Hepatocyte (in vitro differentiated cells): ENCODE measurements at places on chromosomes 6 and 20. TPM values are rescaled to one million over a fixed set of nuclear protein-coding genes. Genes with fewer than 3 reads are reported as not detected.

GRCh38 chr20:35271904-35272303 lies 6.0 kb downstream of the MMP24OS start:
- no peak for DNase-seq

The EBF4 gene
- polyA plus RNA-seq, result 17.9 and 27.1 TPM in 2 replicates

The ZNF311 gene
- polyA plus RNA-seq, result 0.54 and 0.57 TPM in 2 replicates

The CD24 gene
- polyA plus RNA-seq, result 305 and 330 TPM in 2 replicates

The CLDN20 gene
- 0.38 and 0.56 TPM in 2 replicates for polyA plus RNA-seq

DNA sequence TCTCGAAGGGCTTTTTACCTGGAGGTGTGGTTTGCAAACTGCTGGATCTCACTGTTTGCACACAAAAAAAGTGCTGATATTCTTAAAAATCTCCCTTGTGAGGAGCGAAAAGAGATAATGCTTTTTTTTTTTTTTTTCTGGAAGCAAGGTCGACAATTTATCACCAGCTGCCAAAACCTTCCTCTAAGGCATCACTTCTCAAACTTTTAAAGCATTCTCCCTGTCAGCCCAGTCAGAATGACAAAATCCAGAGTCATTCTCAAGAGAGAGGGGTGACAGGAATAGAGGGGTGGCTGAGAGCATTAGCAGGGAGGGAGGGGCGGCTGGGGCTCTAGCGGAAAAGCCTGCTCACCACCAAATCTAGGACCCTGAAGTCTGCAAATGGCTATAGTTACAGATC lies 137.2 kb upstream of the ARMC2 start:
- DNase-seq, result no peak

The TUBB2B gene
- polyA plus RNA-seq, result 31.2 and 36.4 TPM in 2 replicates

GRCh38 chr20:58623579-58624473 lies 27.3 kb upstream of the STX16 start:
- DNase-seq, result peak; percentile 89

DNA sequence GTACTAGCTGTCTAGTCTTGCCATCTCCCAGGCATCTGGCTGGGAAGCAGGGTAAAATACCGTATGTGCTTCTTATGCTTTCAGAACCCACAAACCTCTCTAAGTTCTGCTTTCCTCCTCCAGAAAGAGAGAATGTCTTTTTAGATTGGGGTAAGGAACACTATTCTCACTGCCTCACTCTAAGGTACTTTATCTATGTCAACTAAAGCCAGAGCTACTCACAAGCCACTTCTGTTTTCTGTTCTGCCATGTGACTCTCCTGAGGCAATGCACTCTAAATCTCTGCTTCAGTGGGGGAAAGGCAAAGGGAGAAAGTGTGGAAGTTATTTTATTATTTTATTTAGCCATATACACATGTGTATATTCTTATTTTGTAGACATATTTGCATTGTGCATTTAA lies 15.6 kb downstream of the MEP1A start:
- no peak for DNase-seq

The KPNA5 gene
- polyA plus RNA-seq, result 5.4 and 6.7 TPM in 2 replicates

DNA sequence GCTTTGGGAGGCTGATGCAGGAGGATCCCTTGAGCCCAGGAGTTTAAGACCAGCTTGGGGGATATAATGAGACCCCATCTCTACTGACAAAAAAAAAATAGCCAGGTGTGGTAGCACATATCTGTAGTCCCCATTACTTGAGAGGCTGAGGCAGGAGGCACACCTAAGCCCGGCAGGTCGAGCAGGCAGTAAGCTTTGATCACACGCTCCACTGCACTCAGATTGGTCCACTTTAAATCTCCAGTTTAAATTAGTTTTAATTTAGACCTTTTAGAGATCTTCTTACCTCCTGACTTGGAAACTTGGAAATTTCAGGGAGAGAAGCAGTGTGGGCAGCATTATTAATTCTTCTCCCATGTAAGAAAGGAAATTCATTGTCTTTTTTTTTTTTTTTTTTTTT lies 16.8 kb upstream of the PLCB4 start:
- no peak for DNase-seq

The HLA-DRB5 gene
- 15.2 and 17.0 TPM in 2 replicates for polyA plus RNA-seq

The F13A1 gene
- 1.4 and 3.7 TPM in 2 replicates for polyA plus RNA-seq

GRCh38 chr6:18080544-18080943 lies 41.9 kb downstream of the NHLRC1 start:
- no peak for DNase-seq

The C6orf15 gene
- not detected in 2 replicates for polyA plus RNA-seq

GRCh38 chr6:80441131-80441530 lies 334.7 kb downstream of the BCKDHB start:
- no peak for DNase-seq

GRCh38 chr20:13286607-13287006 lies 65.5 kb downstream of the ISM1 start:
- DNase-seq, result peak; percentile 25

DNA sequence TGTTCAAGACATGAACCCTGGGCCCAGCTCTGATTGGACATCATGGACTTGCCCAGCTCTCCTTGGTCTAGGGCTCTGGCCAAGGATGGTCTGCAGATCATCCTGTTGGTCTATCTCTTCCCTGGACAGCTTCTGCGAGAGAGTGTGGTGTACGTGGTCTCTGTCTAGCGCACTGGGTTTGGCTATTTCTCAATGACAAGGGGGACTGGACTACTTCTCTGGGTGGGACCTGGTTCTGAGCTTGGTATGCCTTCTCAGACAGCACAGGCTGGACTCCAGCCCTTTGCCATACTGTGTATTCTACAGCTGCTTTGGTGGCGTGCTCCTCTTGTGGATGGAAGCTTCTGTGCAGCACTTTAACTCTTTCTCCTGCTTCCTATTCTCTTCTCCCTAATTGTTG lies 8.5 kb upstream of the RAET1E start:
- no peak for DNase-seq

DNA sequence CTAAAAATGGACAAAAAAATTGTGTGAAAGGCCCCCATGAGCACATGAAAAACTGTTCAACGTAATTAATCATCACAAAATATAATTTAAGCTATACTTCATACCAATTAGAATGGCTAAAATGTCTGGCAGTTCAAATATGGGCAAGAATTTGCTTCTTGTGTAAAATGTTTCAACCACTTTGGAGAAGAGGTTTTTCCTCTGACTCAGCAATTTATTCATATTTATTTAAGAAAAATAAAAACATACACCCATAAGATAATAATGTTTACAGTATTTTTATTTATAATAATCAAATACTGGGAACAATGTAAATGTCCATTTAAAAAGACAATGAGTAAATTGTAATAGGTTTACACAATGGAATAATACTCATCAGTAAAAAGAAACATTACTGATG lies 395.1 kb upstream of the KHDRBS2 start:
- DNase-seq, result no peak

DNA sequence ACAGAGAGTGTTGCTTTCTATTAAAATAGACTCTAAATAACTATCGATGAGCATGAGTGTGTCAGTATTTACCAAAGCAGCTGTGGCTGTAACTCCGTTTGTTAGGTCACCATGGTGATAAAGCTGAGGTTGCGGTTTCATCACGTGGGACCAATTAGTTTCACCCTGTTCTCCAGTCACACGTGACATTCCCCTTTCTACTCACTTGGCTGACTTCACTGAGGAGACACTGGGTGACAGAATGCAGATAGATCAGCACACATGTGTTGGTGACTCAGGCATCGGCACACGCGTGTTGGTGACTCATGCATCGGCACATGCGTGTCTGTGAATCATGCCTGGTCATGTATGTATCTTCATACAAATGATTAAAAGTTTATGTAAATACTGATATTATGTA lies 285.4 kb downstream of the THBS2 start:
- peak; percentile 29 for DNase-seq

The PSORS1C2 gene
- polyA plus RNA-seq, result not detected in 2 replicates

GRCh38 chr20:14544688-14545087 lies 207.3 kb upstream of the FLRT3 start:
- no peak for DNase-seq

DNA sequence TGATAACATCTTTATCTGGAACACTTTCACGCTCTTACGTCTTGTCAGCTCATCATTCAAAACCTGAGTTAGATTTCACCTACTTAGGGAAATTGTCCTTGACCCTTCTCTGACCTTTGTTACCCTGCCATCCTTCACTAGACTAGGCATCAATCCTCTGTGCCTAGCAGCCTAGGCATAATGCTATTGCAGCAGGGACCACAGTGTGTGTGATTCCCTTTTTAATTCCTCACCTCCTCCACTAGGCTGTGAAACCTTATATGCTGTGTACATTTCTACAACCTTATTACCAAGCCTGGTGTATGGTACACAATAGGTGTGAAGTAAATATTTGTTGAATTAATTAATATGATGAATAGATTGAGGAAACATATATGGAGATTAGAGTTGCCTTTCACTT lies 66.7 kb upstream of the DEFB112 start:
- no peak for DNase-seq

GRCh38 chr6:43075670-43076463 lies at the start of gene PTK7:
TSS of gene PTK7 (plus strand) at chr6:43076314. CDS start at chr6:43076489, 175 bp downstream.
- peak; percentile 89 for DNase-seq

GRCh38 chr20:53795170-53795569 lies 201.5 kb upstream of the ZNF217 start:
- no peak for DNase-seq

DNA sequence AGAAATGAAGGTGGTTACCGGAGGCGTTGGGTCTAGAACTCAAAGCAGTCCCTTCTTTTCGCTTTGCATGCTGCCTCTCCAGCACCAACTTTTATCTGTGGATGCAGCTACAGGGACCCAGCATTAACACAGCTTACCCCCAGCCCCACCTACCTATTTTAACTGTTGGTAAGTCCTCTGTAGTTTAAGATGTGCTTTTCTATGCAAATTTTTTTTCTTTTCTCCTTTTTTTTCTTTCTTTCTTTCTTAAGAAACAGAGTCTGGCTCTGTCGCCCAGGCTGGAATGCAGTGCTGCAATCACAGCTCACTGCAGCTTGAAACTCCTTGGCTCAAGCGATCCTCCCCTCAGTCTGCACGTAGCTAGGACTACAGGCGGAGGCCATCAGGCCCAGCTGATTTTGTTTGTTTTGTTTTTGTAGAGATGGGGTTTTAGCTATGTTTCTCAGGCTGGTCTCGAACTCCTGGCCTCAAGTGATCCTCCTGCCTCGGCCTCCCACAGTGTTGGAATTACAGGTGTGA lies 6.5 kb upstream of the USP45 start:
- peak; percentile 67 for DNase-seq

The HLA-DOA gene
- polyA plus RNA-seq, result 0.79 and 0.83 TPM in 2 replicates

The PEX7 gene
- 9.6 and 12.1 TPM in 2 replicates for polyA plus RNA-seq

- no peak for DNase-seq
Observed at GRCh38 chr6:33634946-33635345, 13.8 kb downstream of the ITPR3 start.

The PSORS1C1 gene
- 3.9 and 4.6 TPM in 2 replicates for polyA plus RNA-seq

GRCh38 chr6:136969433-136969832 lies 47.3 kb downstream of the SLC35D3 start:
- DNase-seq, result peak; percentile 53

DNA sequence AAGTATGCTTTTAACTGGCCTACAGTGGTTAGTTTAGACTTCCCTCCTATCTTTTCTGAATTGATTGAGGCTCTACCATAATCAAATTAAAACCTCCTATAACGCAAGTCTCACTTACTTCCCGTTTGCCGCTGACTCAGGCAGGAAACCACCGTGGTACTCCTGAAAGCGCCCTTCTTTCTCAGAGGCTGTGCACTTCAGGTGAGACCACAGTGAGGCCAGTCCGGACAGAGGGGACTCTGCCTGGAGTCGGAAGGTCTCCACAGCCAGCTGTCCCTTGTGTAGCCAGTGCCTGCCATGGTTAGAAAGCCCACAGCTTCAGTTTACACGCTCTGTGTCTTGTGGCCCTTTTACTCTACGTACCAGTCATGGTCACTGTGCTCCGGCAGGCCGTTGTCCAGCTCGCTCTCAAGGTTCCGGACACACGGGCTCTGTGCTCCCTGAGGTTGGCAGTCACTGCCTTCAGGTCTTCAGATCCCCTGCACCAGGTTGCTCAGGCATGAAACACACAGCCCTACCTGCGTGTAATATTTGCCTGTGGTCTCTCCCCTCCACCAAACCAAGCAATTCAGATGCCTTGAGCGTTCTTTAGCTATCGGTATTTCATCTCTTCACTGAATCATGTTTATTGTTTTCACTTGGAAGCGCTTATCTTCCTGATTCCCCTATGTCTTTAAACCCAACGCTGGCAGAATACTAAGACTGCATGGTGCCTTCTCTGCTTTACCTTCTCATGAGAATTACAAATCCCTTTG lies 178.8 kb downstream of the SMOC2 start:
- DNase-seq, result no peak

- no peak for DNase-seq
Observed at GRCh38 chr6:113522376-113522775, 334.8 kb upstream of the MARCKS start.

DNA sequence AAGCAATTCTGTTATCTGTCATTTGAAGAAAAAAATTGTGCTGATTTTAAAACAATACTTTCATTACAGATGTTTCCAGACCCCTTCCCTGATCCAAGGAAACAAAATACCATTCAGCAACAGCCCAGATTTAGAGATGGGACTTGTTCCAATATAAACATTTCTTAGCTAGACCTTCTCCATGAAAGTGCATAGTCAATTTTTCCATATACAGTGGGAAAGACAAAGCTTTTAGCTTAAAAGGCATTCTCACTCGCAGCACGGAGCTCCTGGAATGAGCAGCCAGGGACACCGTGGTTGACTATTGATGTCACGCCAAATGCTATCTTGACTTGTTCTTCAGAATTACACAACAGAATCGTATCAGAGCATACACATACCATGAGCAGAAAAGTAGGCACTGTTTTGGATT lies 21.5 kb downstream of the LAMA4 start:
- DNase-seq, result peak; percentile 52
